ENCODE measurements at places on chromosomes 16 and 17.

GRCh38 chr17:15351925-15352324 is 10.5 kb upstream of the TEKT3 start:
- DNase-seq: peak; percentile 63

- no peak for DNase-seq
Measured at GRCh38 chr16:660132-660458, 7.8 kb upstream of the RHOT2 start.

GRCh38 chr16:66585481-66586239 is 6.4 kb downstream of the CMTM2 start:
- no peak for DNase-seq

- no peak for DNase-seq
Measured at GRCh38 chr17:6328279-6328678, 106.6 kb downstream of the AIPL1 start.

- DNase-seq: no peak
Measured at GRCh38 chr17:39648616-39649366, 11.8 kb downstream of the STARD3 start.

DNA sequence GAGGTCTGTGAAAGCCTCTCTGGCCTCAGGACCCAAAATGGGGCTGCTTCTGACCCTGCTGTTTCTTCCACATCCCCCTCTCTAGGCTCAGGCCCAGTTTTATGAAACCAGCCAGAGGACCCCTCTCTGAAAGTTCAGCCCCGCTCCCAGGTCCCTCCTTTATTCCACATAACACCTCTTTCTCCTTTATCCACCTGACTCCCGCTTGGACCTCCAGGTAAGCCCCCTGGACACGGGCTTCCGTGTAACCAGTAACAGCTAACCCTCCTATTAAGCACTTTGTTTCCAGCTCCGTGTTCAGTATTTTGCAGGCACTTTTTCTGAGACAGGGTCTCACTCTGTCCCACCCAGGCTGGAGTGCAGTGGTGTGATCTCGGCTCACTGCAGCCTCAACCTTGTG is 37.4 kb downstream of the PSME3IP1 start:
- no peak for DNase-seq

Measured in hepatic stellate cell (primary cell).